ENCODE measurements at places on chromosomes 12 and 14. TPM values are rescaled to one million over a fixed set of nuclear protein-coding genes. Genes with fewer than 3 reads are reported as not detected.

Gene ADAM20
- total RNA-seq, result 0.34 TPM

Gene DNAJC22
- 2.4 TPM for total RNA-seq

DNA sequence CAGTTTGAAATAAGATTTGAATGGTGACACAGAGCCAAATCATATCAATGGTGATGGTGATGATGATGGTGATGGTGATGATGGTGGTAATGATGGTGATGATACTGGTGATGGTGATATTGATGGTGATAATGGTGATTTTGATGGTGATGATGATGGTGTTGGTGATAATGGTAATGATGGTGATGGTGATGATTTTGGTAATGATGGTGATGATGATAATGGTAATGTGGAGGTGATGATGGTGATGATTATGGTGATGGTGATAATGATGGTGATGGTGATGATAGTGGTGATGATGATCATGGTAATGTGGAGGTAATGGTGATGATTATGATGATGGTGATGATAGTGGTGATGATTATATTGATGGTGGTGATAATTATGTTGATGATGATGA is 311.9 kb upstream of the SFSWAP start:
- DNase-seq, result no peak

DNA sequence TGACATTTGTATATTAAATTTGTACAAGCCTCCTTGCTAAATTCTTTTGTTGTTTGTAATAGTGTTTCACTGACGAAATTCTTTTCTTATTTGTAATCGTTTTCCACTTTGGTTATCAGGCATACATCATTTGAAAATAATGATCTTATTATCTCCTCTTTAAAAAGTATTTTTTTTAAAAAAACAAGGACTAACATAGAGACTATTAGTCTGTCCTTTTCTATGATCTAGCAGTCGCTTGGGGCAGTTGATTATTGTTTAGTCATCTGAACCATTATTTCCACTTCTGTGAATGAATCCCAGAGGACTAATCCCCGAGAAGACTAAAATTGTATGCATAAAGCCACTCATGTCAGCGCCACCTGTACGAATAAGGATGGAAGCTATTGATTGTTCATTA is 11.5 kb downstream of the ADGRD1 start:
- no peak for DNase-seq

Gene RTL1
- not detected for total RNA-seq

DNA sequence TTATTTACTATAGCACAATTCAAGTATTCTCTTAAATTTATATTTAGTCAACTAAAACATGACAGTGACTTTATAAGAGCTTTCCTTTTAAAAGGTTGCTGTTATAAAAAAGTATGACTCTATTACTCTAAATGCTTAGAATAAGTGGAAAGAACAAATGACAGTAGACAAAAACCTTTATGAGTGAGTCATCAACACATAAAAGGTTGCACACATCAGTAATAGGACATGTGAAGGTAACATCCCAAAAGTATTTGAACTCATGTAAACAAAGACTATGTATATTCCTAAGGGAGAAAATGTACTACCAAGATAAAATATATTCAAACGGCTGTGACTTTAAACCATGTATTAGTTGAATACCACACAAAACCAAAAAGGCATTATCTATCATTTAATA is 98.8 kb downstream of the PAWR start:
- DNase-seq, result no peak

DNA sequence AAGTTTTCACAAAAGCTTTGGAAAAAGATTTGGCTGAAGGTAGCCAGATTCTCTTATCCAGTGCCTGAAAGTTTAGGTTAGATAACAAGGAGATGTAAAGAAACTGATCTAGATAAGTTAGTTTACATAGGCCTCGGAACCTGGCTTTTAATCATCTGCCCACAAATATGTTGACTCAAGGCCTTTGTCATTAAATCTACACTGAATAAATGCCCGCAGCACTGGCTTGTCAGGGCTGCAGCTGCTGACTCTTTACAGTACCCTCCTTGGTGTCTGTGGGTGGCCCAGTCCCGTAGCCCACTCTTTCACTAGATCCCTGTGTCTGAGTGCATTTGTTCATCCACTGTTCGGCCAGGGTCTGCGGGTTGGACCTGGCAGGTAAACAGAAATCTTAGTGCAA is 58.0 kb downstream of the TMEM116 start:
- DNase-seq, result no peak

DNA sequence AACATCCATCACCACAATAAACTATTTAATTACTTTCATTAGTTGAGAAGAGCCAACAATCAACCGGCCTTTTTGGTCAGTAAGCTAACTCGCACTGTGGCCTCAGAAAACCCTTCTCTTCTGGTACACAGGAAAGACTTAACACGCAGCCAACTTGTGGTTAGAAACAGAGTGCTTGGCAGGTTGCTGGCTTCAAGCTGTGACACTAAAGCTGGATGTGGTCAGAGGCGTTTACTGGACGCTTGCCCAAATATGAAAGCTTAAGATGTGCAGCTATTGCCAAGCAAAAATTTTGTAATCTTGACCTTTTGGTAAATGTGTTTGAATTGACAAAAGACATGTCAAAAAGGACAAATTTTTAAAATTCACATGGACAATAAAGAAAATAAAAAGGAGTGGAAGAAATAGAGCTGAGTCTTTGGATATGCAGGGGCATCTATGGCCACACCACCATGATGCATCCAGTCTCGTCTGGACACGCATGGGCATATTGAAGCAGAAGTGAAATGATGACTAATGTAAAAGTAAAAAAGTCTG is 2.6 kb upstream of the KLRK1 start:
- DNase-seq, result peak; percentile 75

Gene MANSC1
- 1.5 TPM for total RNA-seq

- no peak for DNase-seq
Observed at GRCh38 chr12:47557386-47557785, 148.4 kb downstream of the RPAP3 start.

Gene GALNT6
- 4.3 TPM for total RNA-seq

DNA sequence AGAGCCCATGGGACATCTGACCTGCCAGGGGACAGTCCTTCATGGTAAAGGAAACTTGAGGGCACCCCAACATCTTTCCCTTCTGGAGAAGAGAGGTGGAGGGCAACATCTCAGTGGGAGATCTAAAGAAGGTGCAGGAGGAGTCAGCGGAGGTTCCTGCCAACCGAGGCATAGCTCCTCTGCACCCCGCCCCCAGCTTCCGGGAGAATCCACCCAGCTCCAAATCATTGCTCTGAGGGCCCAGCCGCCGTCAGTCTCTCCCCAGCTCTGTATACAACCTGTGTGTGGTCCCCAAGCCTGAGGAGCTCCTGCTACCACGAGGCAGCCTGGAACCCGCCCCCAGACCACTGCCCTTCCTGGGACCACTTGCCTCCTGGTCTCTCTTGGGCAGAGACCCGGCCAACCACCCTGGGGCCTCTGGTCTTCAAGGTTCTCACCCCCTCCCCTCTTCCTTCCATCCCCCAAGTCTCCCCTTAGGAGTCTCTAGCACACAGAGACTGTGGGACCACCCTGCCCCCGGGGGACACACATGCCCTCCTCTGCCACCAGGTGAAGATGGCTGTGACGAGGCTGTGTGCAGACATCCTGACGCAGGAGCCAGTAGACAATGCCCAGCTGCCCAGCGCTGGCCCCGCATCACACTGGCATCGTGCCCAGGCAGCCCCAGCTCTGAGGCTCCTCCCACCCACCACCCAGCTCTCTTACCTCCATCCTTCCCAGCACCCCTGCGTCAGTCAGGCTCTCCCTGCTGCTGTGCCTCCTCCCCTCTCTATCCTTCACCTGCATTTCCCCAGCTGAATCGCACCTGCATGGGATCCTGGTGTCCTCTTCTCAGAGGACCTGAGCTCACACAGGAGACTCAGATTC is 13.0 kb upstream of the NUDT14 start:
- peak; percentile 64 for DNase-seq

GRCh38 chr12:69689638-69690037 is 9.5 kb downstream of the BEST3 start:
- peak; percentile 12 for DNase-seq

Gene AKAP5
- total RNA-seq, result 2.9 TPM

GRCh38 chr14:75247286-75247922 is 31.2 kb upstream of the FOS start:
- DNase-seq, result no peak

- peak; percentile 61 for DNase-seq
Observed at GRCh38 chr14:55938249-55938791, 179.9 kb upstream of the PELI2 start.

DNA sequence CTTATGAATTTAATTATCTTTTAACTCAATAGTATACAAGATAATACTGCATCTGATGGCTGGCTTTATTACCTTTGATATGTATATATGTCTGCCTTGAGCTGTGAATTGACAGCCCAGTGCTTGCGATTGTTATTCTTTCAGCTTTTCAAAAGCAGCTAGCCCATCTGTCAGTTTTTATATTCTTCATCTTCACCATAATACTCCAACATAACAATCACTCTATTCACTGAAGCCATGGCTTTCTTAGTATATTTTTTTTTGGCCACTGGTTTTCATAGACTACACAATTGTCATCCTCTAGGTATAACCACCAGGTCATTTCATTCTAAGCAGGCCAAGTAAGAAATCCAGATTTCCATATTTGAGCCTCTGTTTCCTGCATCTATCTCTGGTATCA is 1026.1 kb downstream of the FSCB start:
- no peak for DNase-seq

GRCh38 chr12:56034586-56035332 is 7.0 kb upstream of the RPS26 start:
- DNase-seq, result no peak

- DNase-seq, result peak; percentile 63
Observed at GRCh38 chr12:46956451-46957035, 122.9 kb upstream of the PCED1B start.

- no peak for DNase-seq
Observed at GRCh38 chr14:61113561-61114225, 132.6 kb downstream of the SLC38A6 start.

DNA sequence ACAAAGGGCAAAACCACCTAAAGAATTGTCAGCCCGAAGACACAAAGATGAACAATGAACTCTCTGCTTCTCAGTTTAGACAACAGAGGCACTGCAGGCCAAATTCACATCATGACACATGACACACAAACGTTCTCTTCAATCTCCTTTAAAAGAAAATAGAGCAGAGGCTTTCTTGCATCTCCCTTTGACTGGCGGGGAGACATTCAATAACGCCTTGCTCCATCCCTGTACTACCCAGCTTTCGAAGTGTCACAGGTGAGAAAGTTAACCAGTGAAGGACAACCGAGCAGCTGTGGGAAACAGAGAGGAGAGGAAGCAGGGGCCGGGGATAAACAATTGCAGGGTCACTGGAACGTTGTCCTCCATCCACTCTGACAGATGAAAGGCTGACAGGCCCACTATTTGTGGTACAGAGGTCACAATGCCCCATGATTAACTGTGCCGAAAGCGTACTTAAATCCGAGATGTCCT is 130.8 kb downstream of the PHLDA1 start:
- DNase-seq, result no peak

DNA sequence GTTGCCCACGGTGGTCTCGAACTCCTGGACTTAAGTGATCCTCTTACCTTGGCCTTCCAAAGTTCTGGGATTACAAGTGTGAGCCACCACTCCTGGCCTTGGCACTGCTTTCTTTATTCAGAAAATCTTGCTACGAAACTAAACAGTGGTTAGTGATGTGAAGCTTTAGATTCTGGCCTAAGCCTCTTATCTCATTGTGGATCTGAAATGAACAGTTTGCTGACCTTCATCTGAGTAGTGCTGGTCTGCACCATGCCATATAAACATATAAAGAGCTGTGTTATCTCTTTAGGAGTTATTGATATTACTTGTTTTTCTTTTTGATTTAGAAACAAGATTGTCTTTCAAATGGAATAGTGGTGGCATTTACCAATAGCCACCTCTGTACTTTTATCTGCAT is 22.6 kb downstream of the SRGAP1 start:
- no peak for DNase-seq

Gene LRP1-AS
- total RNA-seq, result not detected

- DNase-seq, result no peak
Observed at GRCh38 chr12:24463375-24463774, 485.5 kb downstream of the BCAT1 start.

Gene C1S
- total RNA-seq, result 5.5 TPM

Gene STAC3
- total RNA-seq, result not detected

- DNase-seq, result no peak
Observed at GRCh38 chr12:82800185-82800584, 113.5 kb downstream of the TMTC2 start.

- no peak for DNase-seq
Observed at GRCh38 chr14:70934084-70934483, 26.8 kb downstream of the PCNX1 start.

DNA sequence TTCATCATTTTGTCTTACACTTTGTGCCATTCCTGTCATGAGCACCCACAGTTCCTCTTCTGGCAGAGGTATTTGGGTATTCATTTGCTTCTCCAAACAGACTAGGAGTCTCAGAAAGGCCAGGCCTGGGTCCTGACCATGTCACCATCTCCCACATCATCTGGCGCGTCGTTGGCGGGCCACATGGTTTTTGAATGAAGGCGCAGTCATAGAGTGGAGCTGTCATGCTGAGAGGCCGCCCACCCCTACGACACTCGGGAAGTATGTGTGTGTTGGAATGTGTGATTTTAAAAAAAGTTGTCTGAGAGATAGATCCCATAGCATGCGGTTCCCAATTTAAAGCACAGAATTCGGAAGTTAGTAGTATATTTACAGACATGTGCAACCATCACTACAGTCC is 15.6 kb upstream of the TTC7B start:
- DNase-seq, result no peak

Gene PRB3
- not detected for total RNA-seq
